ENCODE measurements at places on chromosomes 5 and 9.

DNA sequence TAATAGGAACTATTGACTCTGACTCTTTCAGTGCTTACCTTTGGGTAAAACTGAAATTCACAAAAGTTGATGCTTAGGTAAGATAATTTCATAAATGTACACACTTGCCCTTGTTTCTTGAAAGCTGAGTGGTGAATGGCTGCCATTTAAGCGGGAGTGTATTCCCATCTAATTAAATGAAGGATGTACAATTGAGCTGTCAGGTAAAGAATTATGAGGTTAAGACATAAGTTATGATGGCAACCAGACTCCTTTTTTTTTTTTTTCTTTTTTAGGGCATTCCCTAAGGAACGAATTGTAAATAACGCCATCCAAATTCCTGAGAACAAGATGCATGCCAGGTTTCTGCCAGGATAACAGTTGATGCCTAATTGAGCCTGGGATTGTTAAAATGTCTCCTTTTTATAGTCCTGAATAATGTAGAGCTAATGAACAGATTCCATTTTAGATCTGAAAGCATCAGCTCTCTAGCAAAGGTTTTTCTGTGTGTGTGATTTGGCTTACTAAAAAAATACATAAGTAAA is 199.7 kb downstream of the ISL1 start:
- no peak for DNase-seq

GRCh38 chr5:105218018-105218417 is 1655.4 kb upstream of the NUDT12 start:
- no peak for DNase-seq

- no peak for DNase-seq
Observed at GRCh38 chr5:42715785-42716184, 40.8 kb upstream of the CCDC152 start.

GRCh38 chr5:36915653-36916052 is 39.1 kb downstream of the NIPBL start:
- no peak for DNase-seq

DNA sequence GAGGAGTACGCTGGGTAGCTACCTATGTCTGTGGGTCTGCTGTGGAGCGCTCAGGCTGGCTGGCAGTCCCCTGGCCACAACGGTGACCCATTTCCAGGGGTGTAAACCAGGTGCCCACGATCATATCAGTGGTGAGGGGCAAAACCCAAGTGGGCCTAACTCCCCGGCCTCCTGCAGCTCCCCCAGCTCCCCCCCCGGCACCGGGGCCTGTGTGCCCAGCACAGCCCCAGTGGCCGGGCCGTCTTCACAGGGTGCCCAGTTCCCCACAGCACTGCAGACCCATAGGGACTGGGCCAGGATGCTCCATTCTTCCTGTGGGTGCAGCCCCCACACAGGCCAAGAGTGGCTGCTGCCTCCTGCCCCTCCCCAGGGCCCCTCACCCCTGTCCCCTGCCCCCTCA is 958 bp upstream of the LCN8 start:
- DNase-seq, result no peak

GRCh38 chr9:89669361-89669842 is 64.6 kb downstream of the GADD45G start:
- no peak for DNase-seq

DNA sequence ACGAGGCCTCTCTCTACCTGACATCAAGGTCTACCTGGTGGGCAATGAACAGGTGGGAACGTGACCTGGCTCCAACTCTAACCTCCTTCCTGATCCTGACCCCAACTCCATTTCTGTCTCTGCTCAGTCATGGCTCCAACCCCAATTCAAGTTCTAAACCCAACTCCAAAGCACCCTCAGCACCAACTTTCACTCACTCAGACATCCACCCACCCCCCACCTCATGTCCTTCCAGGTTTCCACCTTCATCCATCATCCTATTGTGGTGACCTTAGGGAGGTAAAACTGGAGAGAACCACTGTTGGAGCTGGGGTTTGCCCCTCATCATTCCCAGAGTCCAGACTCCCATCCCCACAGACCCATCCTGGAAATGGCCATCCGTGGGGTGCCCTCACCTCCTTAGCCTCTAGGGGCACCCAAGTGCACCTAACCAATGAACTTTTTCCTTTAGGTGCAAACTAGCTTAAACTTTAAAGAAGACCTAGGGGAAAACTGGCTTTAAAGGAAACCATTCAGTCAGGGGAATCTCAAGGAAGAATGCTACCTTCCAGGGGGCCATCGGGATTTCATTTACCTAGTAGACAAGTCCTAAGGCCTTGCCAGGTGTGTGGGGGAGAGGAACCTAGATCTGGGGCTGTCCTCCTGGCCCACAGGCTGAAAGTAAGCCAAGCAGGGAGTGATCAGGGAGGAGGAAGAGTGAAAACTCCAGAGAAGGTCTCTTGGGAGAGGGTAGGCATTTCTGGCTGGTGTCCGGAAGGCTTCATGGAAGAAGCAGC is 11.3 kb downstream of the RGS14 start:
- peak; percentile 37 for DNase-seq

GRCh38 chr5:1392801-1393565 is 48.1 kb upstream of the CLPTM1L start:
- no peak for DNase-seq

DNA sequence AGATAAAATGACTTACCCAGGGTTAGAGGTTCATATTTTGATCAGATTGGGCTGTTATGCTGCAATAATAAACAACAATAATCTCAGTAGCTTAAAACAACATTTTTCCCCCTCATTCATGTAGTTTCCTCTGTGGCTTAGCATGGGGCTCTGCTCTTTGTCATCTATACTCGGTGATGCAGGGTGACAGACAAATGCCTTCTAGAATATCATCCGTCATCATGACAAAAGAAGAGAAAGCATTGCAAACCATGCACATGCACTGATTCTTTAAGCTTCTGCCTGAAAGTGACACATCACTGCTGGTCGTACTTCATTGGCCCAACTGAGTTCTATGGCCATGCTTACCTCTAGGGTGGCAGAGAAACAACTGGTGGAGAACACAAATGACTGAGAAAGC is 58.8 kb upstream of the MAMDC2 start:
- DNase-seq, result no peak

DNA sequence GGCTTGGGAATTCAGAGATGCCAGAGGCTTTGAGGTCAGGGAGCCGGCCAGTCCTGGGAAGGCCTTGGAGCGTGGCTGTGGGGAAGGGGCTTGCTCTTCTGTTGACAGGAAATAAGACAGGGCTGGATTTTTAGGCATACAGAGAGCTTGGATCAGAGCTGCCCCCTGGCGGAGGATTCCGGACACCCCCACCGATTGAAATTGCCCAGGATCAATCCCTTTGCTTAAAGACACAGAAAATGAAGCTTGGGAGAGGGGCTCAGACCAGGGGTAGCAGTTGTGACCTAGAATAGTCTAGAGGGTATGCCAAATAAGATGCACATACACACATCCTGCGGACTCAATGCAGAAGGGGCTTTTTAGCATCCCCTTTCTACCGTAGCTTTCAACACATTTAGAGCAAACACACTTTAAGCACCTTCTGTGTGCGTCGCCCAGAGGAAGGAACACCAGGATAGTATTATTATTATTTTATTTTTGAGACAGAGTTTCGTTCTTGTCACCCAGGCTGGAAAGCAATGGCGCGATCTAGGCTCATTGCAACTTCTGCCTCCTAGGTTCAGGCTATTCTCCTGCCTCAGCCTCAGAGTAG is 1.7 kb upstream of the NTMT1 start:
- DNase-seq, result peak; percentile 76

GRCh38 chr5:171427318-171428167 is 8.1 kb downstream of the FGF18 start:
- no peak for DNase-seq

DNA sequence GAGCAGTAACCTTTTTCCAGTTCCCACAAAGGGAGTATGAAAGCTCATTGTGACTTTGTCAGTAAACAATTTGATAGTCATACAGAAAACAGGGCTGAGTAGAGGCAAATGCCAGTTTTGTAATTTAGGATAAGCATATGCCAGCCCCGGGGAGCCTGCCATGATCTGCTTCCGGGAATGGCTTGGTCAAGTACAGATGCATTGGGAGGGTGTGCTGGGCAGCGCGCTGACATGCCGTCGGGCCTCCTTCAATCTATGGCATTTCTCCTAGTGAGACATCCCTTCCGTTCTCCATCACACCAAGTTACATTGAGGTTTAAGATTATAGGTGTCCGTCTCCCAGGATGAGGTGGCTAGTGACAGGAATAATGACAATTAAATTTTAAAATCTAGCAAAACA is 48.6 kb downstream of the GNA14 start:
- no peak for DNase-seq

- no peak for DNase-seq
Observed at GRCh38 chr9:136093346-136093986, 1.6 kb downstream of the NACC2 start.

GRCh38 chr9:21972361-21972760 is 21.8 kb downstream of the CDKN2A start:
- no peak for DNase-seq

DNA sequence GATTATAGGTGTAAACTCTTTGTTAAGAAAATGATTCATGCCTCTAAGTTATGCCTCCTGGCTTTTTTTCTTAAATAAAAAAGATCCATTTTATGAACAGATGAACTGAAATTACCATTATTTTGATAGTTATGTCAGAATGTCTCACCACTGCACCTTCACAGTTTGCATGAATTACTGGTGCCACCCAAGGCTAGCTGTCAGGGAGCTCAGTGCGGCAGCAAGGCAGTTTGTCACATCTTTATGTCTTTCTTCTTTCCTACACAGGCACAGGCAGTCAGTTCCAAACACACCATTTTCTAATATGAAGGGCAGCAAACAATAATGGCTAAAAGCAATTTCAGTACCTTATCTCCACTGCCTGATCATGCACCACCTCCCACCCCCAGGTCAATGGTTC is 147.7 kb downstream of the SREK1 start:
- no peak for DNase-seq

- no peak for DNase-seq
Observed at GRCh38 chr5:19988457-19988856, 457 bp upstream of the CDH18 start.

DNA sequence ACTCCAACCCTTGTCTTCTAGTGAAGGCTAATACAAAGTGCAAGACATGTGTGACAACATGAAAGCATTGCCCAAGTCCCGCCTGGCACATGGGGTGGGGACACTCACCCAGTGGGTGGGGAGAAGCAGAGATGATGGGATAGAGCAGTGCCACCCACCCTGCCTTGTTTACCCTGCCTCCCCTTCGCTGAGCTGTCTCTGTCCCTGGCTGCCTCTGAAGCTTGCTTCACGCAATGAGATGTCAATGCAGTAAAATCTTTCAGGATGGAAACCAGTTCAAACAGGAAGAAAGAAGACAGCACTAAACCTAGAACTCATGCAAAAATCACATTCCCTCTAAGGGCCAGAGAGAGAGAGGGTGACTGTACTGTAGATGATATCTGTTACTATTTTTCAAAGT is 148.0 kb downstream of the INSYN2B start:
- DNase-seq, result no peak

GRCh38 chr9:128469070-128469469 is 13.3 kb downstream of the ODF2 start:
- DNase-seq, result no peak

DNA sequence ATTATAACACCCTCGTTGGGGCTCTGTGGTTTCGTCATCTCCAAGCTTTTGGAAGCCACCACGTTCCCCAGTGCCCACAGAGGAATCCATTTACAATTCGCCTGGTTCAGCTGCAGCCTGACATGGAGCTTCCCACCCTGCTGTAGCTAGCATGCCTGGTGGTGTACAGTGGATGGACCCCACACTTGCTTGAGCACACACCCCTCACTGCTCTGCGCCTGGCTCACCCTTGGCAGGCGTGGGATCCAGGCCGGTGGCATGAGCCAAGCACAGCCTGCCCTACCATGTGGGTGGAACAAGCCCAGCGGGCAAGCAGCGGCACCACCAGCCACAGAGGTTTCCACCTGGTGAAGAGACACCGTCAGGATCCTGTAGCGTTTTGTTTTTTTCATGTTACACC is 1045.7 kb upstream of the CDH9 start:
- DNase-seq, result no peak

GRCh38 chr5:179162351-179163235 is 102.4 kb downstream of the ZNF354C start:
- no peak for DNase-seq

GRCh38 chr5:150789943-150790611 is 11.5 kb downstream of the SMIM3 start:
- DNase-seq, result peak; percentile 68

DNA sequence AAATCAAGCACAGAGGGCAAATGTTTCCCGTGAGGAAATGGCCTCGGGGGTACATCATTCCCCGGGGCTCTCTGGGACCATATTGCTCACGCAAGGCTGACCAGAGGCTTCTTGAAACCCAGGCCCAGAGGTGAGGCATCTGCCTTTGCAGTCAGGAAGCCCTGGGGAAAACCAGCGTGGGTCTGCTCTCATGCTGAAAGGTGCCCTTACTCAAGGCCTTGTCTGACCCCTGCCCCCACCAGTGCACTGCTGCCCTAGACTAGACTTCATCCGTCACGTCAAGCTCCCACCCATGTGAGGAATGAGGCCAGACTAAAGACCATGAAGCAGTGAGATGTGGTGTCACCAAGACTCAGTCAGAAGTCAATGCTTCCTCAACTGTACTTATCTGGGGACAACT is 66.1 kb downstream of the PAX5 start:
- DNase-seq, result no peak

- DNase-seq, result no peak
Observed at GRCh38 chr5:1498623-1499416, 24.9 kb downstream of the LPCAT1 start.

DNA sequence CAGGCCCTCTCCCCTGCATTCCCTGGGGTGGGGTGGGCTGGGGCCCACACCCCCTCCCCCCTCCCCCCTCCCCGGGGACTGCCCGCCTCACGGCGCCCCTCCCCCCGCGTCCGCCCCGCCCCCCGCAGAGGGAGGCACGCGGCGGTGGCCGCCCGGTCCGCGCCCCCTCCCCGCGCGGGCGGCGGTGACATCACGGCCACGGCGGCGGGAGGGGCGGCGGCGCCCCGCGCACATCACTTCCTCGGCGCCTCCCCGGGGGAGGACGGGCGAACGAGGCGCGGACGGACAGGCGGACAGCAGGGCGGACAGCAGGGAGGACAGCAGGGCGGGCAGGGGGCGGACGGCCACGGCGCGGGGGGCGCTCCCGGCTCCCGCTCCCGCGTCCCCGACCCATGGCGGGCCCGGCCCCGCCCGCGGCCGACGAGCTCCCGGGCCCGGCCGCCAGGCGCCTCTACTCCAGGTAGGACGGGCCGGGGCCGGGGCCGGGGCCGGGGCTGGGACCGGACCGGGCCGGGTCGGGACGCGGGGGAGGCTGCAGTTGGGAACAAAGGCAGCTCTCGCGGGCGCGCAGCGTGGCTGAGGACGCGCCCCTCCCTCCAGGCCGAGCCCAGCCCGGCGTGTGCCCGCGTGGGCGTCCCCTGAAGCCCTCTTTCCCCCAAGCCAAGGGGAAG is at the start of gene GPSM1:
Gene GPSM1, plus strand, starts transcription at position 236 of the 671 bp plus-strand sequence. Its CDS starts 157 bp downstream, at position 393.
- peak; percentile 23 for DNase-seq

DNA sequence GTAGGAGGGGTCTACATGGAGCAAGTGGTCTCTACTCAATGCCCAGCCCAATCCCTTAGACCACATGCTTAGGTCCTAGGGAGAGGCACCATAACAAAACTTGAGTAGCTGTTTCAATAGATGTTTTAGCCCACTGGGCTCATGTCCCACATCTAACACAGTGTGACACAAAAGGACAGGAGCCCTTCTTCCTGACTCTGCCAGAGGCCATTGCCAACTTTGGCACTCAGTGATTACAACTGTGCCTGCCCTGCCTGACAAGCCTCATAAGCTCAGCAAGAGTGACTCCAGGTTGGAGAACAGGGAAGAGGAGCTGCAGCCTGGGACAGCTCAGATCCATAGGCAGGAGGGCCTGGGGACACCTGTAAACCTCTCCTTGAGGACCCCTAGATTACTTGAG is 230.8 kb downstream of the ENC1 start:
- DNase-seq, result no peak

GRCh38 chr9:117097761-117098160 is 317.1 kb downstream of the ASTN2 start:
- no peak for DNase-seq

All from activated CD4-positive, alpha-beta T cell treated with anti-CD3 and anti-CD28 coated beads, Interleukin-2, amount 10 ng/mL, durations not matched to agents 7 days and 5 days (primary cell).